ENCODE measurements at places on chromosomes 12 and 14.

DNA sequence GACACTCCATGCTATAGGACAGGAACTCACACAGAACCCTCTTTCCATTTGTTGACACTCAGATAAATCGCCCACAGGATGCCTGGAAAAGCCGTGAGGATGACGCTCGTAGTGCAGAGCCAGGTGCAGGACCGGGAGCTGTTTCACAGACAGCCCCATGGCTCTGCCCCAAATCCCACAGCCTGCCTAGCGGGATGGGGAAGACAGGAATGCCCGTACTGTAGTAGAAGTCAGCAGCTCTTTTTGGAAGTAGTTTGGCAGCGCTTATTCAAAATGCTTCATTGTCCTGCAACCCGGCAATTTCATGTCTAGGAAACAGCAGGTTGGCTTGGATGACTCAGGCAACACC, 41.6 kb downstream of the JAG2 start:
- DNase-seq, result no peak

DNA sequence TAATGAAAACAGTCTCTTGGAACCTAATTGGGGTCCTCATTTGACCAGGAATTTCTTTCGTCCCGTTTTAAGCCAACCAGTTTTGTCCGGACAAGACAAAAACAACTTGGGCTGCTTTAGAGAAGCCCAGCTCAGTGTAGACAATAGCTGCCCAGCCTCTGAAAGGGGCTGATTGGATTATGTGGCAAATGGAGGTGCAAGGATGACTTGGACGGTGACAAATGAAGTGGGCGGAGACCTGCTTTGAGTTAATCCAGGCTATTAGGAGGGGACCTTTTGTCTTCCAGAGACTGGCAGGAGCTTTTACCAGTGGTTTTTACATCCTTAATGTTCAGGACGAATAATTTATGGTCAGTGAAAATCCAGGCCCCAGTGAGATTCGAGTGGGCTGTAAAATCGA, 4.8 kb downstream of the MEG3 start:
- DNase-seq, result no peak

GRCh38 chr14:100317912-100318808, 5.0 kb upstream of the SLC25A47 start:
- no peak for DNase-seq

DNA sequence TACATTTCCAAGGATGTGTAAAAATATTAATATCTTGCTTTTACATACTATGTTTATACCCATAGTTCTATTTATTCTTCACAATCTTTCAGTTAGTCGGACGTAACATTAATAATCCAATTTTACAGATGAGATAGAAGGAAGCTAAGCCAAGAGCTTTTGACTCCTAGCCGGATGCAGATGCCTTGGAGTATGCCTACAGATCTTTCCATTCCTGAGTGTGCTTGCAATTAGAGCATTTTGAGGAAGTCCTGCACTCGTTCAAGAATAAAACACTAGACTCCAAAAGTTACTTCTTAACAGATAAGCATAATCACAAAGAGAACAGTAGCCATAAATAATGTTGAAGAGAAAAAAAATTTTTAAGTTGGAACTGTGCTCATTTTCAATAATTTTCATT, 337.6 kb upstream of the CLEC14A start:
- DNase-seq, result no peak

DNA sequence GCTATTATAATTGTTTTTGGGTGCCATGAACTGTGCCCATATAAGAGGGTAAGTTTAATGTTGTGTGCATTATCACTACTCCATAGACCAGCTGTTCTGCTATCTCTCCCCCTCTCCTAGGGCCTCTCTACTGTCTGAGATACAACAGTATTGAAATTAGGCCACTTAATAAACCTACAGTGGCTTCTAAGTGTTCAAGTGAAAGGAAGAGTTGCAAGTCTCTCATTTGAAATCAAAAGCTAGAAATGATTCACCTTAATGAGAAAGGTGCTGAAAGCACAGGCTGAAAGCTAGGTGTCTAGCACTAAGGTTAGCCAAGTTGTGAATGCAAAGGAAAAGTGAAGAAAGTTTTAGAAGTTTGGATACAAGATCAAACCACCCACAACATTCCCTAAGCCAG, 168.0 kb downstream of the SLC16A7 start:
- DNase-seq, result no peak

DNA sequence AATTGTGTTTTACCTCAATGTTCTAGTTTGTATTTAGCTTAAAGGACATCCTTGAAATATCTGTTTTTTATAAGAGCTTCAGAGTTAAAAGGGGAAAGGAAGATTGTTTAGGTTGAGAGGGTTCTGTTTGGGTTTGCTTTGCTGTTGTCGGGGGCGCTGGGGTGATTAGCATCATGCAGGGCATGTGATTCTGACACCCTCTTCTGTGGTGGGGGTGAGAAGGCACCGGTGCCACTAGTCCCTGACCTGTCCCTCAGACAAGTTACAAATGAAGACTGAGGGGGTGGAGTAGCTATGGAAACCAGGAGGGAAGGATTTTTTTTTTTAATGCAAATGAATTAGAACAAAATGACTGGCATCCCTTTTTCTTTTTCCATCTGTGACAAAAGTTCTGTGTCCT, 291.3 kb downstream of the RPAP3 start:
- DNase-seq, result no peak

DNA sequence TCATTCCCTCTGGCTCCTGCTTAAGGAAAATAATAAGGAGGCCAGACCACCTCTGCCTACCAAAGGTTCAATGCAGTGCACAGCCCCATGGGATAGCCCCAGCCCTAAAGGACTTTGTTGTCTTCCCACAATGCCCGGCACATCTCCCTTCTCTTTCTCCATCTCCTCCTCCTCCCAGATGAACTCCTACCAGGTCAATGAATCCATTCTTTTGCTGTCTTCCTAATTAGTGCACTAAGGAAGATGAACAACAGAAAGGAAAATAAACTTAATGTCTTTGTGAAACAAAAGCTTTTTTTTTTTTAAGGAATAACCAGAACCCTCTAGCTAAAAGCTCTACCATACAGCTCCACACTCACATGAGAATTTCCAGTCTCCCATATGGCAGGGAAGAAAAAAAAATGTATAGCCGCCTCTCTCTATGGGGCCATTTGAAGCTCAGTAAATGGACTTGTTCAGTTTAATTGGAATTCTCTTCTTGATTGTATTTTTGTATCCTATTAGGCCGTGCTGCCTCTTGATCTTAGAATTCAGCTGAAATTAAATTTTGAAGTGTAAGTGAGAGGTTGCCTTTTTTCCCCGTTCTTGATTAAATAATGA, 41.8 kb upstream of the HSPB8 start:
- no peak for DNase-seq

- peak; percentile 67 for DNase-seq
Observed at GRCh38 chr12:108722992-108723766, 8.1 kb downstream of the CORO1C start.

DNA sequence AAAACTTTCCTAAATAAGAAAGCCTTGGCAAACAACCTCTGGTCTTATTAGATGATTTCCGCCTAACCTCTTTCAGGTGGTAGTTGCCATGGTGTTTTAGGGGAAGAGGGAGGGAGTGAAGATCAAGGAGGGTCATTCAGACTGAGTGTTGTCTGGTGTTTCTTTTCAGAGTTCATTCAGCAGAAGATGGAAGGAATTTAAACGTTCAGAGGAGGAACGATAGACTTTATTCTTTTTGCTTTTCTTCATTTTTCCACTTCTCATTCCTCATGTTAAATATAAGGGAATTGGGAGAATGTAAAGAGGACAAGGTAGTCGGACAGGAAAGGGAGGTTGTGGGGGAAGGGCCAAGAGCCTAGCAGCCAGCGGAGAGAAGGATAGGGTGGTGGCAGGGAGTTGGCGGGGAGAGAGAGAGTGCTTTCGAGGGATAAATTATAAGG, 17.4 kb upstream of the SALL2 start:
- no peak for DNase-seq

GRCh38 chr12:544941-545635, 85.3 kb downstream of the B4GALNT3 start:
- DNase-seq, result no peak

DNA sequence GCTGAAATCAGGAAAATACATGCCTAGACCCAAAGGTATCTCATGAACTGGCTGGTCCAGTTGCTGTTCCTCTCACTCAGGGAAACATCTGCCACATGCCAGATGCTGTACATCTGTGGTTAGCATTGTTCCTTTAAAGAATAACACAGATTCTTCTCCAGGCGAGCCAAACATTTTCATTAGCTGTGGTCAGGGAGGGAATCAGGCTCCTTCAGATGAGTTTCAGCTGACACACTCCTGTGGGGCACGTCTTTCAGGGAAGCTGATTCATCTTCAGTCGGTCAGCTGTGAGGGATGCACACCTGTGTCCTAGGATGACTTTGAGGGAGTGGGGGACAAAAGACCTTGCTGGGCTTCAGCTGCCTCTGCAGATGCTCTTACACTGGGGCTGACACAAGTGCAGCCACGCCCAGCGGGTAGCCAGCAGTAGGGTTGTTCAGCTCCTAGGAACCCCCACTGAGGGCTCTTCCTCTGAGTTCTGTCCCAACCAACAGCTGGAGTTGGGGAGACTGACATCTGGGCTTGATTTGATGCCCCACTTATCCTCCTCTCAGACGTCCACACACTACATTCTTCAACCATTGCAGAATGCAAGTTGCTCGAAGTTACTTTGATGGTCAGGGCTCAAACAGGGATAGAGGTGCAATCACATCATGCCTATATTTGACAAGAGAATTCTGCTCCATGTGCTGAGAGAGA, 155.0 kb downstream of the NUAK1 start:
- DNase-seq, result peak; percentile 93

GRCh38 chr12:21518451-21518850, 7.6 kb upstream of the SPX start:
- no peak for DNase-seq

DNA sequence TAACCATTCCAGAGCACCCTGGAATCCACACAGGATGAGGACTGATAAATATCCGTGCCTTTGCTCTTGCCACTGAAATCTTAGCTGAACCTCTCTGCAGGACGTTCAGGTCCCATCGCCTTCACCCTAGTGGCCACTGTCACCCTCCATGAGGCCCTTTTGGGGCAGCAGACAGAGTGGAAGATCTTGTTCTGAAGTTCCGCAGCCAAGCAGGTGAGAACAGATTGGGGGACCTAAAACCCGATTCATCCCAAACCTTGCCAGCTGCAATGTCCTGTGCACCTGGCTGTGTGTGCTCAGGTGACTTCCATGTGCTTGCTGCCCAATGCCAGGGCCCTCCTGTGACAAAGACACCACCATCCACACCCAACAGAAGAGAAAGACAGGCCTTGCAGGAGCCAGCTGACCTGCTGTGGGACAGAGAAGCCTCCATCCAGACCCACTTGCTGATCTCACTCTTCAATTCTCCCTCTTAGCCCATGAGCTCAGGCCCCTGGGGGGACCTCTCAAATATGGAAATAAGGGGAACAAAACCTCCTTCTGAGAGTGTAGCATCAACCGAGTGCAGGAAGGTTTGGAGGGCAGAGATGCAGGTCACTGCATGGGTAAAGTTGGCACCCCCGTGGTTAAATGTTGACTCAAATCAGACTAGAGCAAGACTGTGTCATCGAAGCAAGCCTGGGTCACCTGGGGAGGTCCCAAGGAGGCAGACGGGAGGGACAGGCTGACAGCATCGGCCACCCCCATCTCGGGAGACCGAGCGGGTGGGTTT, 308.7 kb upstream of the DIO3 start:
- DNase-seq, result no peak

GRCh38 chr12:4214877-4215228, 58.7 kb upstream of the CCND2 start:
- DNase-seq, result no peak

DNA sequence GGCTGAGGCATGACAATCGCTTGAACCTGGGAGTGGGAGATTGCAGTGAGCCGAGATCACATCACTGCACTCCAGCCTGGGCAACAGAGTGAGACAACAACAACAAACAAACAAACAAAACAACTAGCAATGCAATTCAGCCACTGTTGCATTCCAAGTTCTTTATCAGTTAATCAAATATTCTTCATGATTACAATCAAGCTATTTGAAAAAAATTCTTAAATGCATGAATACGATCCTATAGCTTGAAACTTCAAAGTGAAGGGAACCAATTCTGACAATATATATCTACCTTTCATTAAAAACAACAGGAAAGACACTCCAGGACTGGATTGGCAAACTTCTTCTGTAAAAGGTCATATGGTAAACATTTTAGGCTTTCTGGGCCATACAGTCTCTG, 31.3 kb upstream of the OTX2 start:
- no peak for DNase-seq

GRCh38 chr12:59179231-59179630, 258.9 kb upstream of the LRIG3 start:
- DNase-seq, result no peak

GRCh38 chr14:54908190-54908589, 5.6 kb upstream of the GCH1 start:
- no peak for DNase-seq

DNA sequence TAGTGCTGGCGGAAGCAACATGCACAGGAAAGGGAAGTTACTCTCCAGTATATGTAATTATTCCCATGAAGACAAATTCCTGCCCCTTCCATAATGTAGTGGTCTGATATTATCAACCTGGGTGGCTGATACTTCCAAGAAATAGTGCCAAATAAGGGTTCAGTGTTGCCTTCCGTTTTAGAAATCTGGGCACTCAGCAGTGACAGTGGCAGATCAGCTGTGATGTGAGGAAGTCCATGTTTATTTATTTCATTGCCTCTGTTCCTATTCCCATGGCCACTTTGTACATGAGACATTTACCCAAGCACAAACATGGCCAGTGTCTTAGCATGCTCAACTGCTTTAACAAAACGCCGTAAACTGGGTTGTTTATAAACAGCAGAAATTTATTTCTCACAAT, 20.3 kb upstream of the POC1B start:
- no peak for DNase-seq

- DNase-seq, result no peak
Observed at GRCh38 chr14:91899213-91899612, 31.9 kb upstream of the TC2N start.

DNA sequence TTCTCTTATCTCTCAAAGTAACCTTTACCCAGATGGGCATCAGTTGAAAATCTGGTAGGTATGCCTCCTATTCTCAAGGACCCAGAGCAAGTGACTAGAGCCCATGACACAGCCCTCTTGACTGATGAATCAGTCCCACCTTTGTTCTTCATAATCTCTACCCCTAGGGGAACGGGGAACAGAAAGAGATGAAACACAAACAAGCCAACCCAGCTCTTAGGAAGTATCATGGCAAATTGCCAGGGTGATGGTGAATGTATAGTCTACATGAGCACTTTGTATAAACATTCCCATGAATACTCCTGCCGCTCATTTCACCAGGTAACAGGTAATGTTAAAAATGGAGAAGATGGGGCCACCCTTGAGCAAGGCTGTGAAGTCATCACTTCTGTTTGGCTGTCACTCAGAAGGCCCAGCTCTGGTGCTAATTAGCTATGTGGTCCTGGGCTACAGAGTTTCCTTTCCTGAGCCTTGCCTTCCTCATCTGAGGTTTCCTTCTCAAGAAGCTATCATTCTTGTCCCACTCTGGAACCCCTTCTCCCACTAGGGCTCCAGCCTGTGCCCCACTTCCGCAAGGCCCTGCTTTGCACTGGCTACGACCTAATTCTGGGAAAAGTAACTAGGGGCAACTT, 161.7 kb downstream of the ANO2 start:
- DNase-seq, result no peak

- DNase-seq, result no peak
Observed at GRCh38 chr14:56374421-56374820, 205.2 kb upstream of the TMEM260 start.

- DNase-seq, result no peak
Observed at GRCh38 chr14:68182492-68182891, 362.9 kb downstream of the RAD51B start.

- DNase-seq, result no peak
Observed at GRCh38 chr14:26887847-26888246, 290.0 kb upstream of the NOVA1 start.

- no peak for DNase-seq
Observed at GRCh38 chr12:116539905-116540482, 19.2 kb upstream of the MAP1LC3B2 start.

All from non-pigmented ciliary epithelial cell (primary cell).